Sigmoid colon (tissue), 7 donors: ENCODE measurements at places on chromosomes 16 and 17. TPM values are rescaled to one million over a fixed set of nuclear protein-coding genes. Genes with fewer than 3 reads are reported as not detected.

DNA sequence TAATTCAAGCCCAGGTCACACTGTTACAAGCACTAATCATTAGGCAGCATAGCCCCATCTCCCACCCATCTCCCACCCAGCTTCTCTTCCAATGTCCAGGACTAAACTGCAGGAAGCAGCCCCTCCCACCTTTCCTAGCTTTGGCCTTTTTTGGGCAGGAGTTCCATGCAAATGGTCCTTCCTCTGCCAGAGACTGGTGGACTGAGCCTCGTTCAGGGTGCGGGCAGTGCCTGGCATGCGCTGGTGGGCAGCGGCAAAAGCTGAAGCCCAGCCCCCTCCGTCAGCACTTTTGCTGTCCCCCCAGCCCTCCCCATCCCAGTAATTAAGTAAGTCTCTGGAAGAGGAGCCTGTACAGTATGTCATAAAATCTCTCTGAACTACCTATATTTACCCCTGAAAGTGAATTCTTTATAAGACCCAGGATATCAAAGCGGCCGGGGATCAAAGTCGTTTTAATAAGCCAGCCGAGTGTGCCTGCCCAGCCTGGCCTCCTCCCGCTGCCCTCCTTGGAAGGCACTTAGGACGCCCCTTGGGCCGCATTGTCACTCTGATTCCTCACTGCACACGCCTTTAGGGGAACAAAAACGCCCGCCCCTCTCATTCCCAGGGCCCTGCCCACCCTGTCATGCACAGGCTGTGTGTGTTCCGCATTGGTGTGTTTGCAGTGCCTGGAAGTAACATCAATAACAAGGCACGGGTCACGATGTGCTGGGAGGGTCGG is 109.9 kb downstream of the IRX5 start:
- no peaks in the 10 kb centered on the region for H3K4me1 ChIP-seq
- peak; percentile 40 for DNase-seq
- H3K27me3 ChIP-seq = no peaks in the 10 kb centered on the region
- H3K4me3 ChIP-seq = no peak overlapping the region
- no peak overlapping the region for H3K27ac ChIP-seq

DNA sequence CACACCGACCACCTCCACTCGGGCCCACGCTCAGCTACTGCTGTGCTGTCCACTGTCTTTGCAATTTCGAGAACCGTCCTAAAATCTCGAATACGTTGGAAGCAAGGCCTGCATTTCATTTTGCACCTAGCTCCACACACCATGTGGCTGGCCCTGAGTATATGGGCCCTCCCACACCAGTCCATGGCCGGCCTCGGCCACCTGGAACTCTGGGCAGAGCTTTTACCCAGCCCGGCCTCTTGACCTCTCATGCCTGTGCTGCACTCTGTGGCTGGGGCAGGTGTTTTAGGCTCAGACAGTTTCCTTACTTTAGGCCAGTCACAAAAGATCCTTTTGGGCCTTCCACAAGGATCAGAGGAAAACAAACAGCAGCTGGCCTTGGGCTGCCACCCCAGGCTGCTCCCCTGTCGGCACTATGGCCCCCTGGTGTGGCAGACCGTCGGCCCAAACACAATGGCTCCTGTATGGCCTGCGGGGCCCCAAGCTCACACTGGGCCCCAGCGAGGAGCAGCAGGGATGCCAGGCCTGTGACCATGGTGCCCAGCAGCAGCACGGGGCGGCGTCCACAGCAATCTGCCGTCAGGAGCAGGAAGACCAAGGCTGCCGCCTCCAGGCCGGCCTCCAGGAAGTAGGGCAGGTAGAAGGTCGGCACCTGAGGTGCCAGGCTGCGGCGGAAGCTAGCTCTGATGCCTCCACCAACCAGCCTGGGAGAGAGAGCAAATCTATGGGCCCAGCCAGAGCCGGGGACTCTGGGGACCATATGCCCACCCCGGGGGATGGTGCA is 2.5 kb downstream of the SLC22A31 start:
- peaks cover 61% of the 10 kb centered on the region for H3K27me3 ChIP-seq
- no peak for DNase-seq
- H3K27ac ChIP-seq = no peak overlapping the region
- no peak overlapping the region for H3K4me3 ChIP-seq
- no peaks in the 10 kb centered on the region for H3K36me3 ChIP-seq

DNA sequence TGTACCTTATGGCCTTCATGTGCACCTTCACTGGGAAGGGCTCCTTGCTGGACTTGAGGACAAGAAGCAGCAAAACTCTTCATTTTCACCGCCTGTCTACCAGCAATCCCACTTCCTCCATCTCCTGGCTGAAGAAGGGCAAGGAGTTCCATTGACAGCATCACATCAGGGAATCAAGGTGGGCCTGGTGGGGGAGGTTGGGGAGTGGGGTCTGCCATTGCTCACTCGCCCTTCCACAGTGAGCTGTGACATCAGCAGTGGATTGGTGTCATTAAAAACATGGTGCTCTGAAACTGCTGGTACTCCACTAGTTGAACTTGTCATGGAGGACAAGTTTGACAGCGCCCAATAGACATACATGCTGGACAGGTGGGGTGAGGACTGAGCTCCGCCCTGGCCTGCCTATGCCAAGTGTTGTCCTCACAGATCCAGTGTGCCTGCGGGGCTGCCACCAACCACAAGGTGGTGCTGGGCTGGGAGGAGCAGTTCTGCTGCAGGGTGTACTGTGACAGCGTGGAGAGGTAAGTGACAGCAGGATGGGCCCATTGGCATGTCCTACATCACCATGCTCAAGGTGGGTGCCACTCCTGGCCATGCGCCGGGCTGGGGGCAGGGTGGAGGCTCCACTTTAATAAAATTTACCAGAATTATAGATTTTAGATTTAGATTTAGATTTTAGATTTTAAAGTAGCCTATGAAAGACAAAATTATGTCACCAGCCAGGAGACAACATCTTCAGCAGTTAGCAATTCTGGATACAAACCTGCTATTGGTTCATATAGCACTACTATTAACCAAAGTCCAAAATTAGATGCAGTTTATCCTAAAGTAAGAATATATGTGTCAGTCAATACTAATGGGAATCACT is 1729.1 kb downstream of the TP53TG3F start:
- no peaks in the 10 kb centered on the region for H3K4me1 ChIP-seq
- no peak for DNase-seq
- no peak overlapping the region for H3K4me3 ChIP-seq
- no peak overlapping the region for H3K27ac ChIP-seq
- no peaks in the 10 kb centered on the region for H3K27me3 ChIP-seq
- H3K36me3 ChIP-seq = no peaks in the 10 kb centered on the region

GRCh38 chr17:31470592-31470991 is 79.1 kb downstream of the RAB11FIP4 start:
- no peaks in the 10 kb centered on the region for H3K27me3 ChIP-seq
- DNase-seq = no peak
- H3K36me3 ChIP-seq = no peaks in the 10 kb centered on the region
- no peak overlapping the region for H3K4me3 ChIP-seq

DNA sequence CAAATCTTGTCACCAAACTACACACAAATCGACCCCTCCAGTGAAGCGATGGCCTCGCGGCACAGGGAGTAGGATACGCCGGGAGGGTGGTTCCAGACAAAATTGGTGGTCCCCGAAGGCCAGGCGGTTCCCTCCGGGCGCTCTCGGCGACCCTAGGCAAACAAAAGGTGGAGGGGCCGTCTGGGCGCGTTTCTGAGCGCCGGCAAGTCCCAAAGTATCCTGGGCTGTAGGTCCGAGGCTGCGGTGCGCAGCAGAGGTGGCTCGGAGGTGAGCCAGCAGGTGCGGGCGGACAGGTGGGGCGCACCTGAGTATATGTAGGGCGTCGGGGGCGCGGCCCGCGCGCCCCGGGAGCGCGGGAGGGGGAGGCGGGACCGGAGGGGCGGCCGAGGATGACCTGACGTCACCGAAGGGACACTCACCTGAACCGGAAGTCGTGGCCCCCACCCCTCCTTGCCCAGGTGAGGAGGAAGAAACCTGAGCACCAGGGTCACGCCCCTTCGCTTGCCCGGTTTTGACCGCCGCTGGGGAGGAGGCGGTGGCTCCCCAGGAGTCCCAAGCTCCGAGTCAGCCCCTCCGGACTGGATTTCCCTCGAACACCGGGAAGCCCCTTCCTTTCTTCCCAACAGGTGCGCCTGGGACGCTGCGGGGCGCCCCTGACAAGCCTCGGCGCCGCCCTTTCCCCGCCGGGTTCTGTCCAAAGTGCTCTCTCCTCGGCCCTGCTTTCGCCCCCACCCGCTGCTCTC is at the start of gene CLDN7:
Gene CLDN7, minus strand, starts transcription at position 287 of the 743 bp plus-strand sequence. CDS start 435 bp downstream, outside the sequence.
- peaks cover 30% of the 10 kb centered on the region for H3K4me1 ChIP-seq
- peaks cover 19% of the 10 kb centered on the region for H3K36me3 ChIP-seq
- H3K27ac ChIP-seq = peak within 1 kb of the TSS; percentile 37
- no peak for DNase-seq
- H3K27me3 ChIP-seq = peaks cover 55% of the 10 kb centered on the region
- H3K4me3 ChIP-seq = peak within 1 kb of the TSS; percentile 29

Gene GRAP
- 1.2 TPM for polyA plus RNA-seq

- H3K4me3 ChIP-seq = no peak overlapping the region
- H3K27ac ChIP-seq = no peak overlapping the region
- H3K27me3 ChIP-seq = peaks cover 40% of the 10 kb centered on the region
- H3K4me1 ChIP-seq = no peaks in the 10 kb centered on the region
These were observed 7.3 kb downstream of the ARHGAP27 start for GRCh38 chr17:45425125-45425983.

Gene SRSF2
- polyA plus RNA-seq = 87.9 TPM

Gene SLC6A4
- not detected for polyA plus RNA-seq

Gene CLEC3A
- not detected for polyA plus RNA-seq

- H3K27me3 ChIP-seq = no peaks in the 10 kb centered on the region
- no peak overlapping the region for H3K4me3 ChIP-seq
- H3K4me1 ChIP-seq = no peaks in the 10 kb centered on the region
- no peak overlapping the region for H3K27ac ChIP-seq
- no peaks in the 10 kb centered on the region for H3K36me3 ChIP-seq
- DNase-seq = no peak
These were observed 36.9 kb upstream of the CPHXL start for GRCh38 chr16:75763204-75763603.

- H3K4me3 ChIP-seq = no peak overlapping the region
- DNase-seq = no peak
- no peak overlapping the region for H3K27ac ChIP-seq
- H3K27me3 ChIP-seq = peaks cover 4% of the 10 kb centered on the region
- H3K36me3 ChIP-seq = no peaks in the 10 kb centered on the region
- H3K4me1 ChIP-seq = no peaks in the 10 kb centered on the region
These were observed 359.6 kb upstream of the CCL2 start for GRCh38 chr17:33895491-33895890.

Gene KRTAP4-1
- 1.4 TPM for polyA plus RNA-seq

DNA sequence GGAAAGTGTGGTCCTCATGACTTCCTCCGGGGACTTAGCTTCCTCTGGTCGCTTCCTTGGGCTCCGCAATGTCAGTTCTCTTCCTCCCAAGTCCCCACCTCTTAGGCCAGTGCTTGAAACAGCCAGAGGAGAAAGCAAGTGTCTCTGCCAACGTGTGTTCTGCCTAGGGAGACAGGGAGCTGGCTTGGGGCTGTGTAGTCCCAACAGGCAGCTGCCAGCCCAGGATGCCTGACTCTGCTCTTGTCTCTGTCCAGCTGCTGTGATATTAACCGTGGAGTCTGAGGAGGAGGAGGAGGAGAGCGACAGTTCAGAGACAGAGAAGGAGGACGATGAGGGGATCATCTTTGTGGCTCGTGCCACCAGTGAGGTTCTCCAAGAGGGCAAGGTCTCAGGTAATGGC is 13.5 kb upstream of the PLEKHG4 start:
- H3K27me3 ChIP-seq = no peaks in the 10 kb centered on the region
- H3K36me3 ChIP-seq = no peaks in the 10 kb centered on the region
- H3K4me1 ChIP-seq = no peaks in the 10 kb centered on the region
- peak; percentile 44 for DNase-seq

GRCh38 chr17:68785565-68786486 is 169.4 kb downstream of the ABCA8 start:
- no peak for DNase-seq
- no peak overlapping the region for H3K4me3 ChIP-seq

- no peak overlapping the region for H3K4me3 ChIP-seq
- no peak for DNase-seq
These were observed 26.2 kb downstream of the ABCC3 start for GRCh38 chr17:50660887-50661345.

DNA sequence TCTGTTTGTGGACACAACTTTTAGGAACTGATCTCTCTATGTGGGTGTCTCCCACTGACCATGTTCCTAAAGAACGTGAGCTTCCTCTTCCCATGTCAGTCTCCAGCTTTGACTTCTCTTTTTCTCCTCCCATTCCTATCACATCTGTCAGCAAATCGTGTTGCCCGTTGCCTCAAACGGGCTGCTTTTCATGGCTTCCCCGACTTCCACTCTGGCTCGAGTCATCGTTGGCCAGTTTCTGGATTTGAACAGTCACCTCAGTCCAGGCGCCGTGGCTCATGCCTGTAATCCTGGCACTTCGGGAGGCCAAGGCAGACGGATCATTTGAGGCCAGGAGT is 5.4 kb downstream of the ABCC1 start:
- no peak overlapping the region for H3K4me3 ChIP-seq
- DNase-seq = no peak
- no peaks in the 10 kb centered on the region for H3K27me3 ChIP-seq

DNA sequence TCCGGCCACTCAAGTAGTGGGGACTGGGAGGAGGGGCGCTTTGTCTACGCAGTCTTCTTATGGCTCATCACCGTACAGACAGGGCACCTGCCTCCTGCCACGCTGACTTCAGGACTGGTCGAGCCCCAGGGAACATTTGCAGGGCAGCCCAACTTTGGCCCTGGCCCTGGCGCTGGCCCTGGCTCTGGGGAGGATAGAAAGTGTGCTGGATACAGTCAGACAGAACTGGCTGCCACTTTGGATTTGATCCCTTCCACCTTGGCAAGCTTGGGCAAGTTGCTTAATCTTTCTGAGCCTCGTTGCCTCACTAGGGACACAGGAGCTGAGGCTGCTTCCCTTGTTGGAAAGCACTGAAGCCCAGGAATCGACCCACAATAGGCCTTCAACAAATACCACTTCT is 13.6 kb downstream of the LGALS9 start:
- no peaks in the 10 kb centered on the region for H3K36me3 ChIP-seq
- no peak for DNase-seq
- no peaks in the 10 kb centered on the region for H3K27me3 ChIP-seq
- H3K27ac ChIP-seq = no peak overlapping the region
- H3K4me1 ChIP-seq = peaks cover 6% of the 10 kb centered on the region

- H3K36me3 ChIP-seq = no peaks in the 10 kb centered on the region
- no peak for DNase-seq
These were observed 113.4 kb downstream of the ENGASE start for GRCh38 chr17:79188048-79188447.

Gene KRT20
- polyA plus RNA-seq = 2,181 TPM

GRCh38 chr17:41777574-41778188 is 8.8 kb downstream of the JUP start:
- DNase-seq = peak; percentile 87
- peaks cover 52% of the 10 kb centered on the region for H3K4me1 ChIP-seq
- H3K36me3 ChIP-seq = no peaks in the 10 kb centered on the region
- H3K4me3 ChIP-seq = no peak overlapping the region
- peak overlapping the region; percentile 71 for H3K27ac ChIP-seq
- H3K27me3 ChIP-seq = no peaks in the 10 kb centered on the region

Gene GNPTG
- polyA plus RNA-seq = 30.6 TPM

GRCh38 chr17:17812211-17813054 is 24.4 kb downstream of the SREBF1 start:
- peaks cover 53% of the 10 kb centered on the region for H3K4me1 ChIP-seq
- DNase-seq = peak; percentile 89
- H3K4me3 ChIP-seq = no peak overlapping the region
- H3K36me3 ChIP-seq = peaks cover 31% of the 10 kb centered on the region
- H3K27me3 ChIP-seq = no peaks in the 10 kb centered on the region
- H3K27ac ChIP-seq = peak overlapping the region; percentile 87

Gene MLLT6
- 86.5 TPM for polyA plus RNA-seq
